Eye (tissue), 1 donor: ENCODE measurements at places on chromosomes 7 and 10.

DNA sequence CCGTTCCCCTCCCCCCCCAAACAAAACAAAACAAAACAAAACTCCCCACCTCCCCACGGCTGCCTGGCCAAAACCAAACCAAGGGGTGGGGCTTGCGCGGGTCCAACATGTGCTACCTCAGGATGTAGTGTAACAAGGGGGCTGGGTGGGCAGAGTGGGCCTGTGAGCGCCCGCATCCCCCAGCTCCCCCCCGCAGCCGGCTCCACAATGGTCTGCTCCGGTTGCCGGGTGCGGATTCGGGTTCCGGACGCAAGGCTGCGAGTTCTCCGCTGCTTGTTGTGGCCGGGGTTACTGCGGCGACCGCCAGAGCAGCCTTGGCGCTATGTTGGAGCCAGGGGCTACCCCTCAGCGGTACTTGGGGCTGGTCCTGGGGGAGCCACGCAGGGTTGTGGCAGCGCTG is 4.9 kb downstream of the C10orf143 start:
- no peak for DNase-seq

GRCh38 chr7:18597754-18598153 is 102.2 kb downstream of the HDAC9 start:
- DNase-seq, result no peak

DNA sequence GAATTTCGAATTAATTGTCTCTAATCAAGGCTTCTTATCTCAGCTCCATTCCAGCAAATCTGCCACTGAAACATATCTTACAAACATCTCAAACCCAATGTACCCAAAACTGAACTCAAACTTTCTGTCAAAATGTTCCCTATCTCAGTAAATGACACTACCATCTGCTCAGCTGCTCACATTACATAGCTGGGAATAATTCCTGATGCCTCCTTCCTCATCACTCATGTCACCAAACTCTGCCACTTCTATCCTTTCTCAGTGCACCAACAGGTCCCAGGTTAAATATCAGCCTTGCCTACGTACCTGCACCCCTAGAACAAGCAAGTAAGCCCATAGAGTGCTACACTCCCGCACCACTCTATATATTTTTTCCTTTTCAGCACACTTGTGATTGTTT is 12.4 kb downstream of the WAPL start:
- DNase-seq, result no peak

DNA sequence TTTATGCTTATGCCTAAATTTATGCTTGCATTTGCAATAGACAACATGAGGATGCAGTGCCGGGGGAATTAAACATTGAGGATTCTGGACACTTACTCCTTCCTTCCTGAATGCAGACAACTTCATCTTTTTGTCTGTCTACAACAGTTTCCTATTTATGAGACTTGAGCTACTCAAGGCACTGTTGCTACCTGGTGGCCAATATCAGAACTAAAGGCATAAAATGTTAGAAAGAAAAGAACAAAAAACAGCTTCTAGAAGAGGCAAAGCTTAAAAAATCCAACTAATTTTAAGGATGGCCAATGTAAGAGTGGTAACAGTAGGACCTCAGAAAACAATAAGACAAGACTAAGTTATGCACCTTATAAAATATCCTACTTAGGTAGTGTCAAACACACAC is 144.5 kb upstream of the PTN start:
- no peak for DNase-seq

DNA sequence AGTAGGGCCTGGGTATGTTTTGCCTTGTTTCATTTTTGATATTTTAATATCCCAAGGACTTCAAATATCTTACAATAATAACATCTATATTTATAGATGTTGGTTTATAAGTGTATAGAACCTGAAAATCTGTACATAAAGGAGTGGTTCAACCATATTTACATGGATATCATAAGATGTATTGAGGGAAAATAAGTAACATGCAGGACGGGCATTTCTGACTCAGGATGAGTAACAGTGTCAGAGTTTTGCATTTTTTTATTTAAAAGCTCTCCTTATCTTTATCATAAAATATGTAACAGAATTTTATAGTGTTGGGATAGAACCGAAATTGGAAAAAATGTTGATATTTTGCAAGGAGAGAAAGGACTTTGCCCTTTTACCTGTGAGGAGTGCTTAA is 1438.7 kb downstream of the REEP3 start:
- no peak for DNase-seq
